Uterus (tissue), 4 donors: ENCODE measurements at places on chromosomes 6 and 20.
A peak's percentile ranks its signal among the peaks of the same experiment; 100 is the strongest.

GRCh38 chr20:35049776-35050352 lies 42.7 kb downstream of the TRPC4AP start:
- DNase-seq = no peak

DNA sequence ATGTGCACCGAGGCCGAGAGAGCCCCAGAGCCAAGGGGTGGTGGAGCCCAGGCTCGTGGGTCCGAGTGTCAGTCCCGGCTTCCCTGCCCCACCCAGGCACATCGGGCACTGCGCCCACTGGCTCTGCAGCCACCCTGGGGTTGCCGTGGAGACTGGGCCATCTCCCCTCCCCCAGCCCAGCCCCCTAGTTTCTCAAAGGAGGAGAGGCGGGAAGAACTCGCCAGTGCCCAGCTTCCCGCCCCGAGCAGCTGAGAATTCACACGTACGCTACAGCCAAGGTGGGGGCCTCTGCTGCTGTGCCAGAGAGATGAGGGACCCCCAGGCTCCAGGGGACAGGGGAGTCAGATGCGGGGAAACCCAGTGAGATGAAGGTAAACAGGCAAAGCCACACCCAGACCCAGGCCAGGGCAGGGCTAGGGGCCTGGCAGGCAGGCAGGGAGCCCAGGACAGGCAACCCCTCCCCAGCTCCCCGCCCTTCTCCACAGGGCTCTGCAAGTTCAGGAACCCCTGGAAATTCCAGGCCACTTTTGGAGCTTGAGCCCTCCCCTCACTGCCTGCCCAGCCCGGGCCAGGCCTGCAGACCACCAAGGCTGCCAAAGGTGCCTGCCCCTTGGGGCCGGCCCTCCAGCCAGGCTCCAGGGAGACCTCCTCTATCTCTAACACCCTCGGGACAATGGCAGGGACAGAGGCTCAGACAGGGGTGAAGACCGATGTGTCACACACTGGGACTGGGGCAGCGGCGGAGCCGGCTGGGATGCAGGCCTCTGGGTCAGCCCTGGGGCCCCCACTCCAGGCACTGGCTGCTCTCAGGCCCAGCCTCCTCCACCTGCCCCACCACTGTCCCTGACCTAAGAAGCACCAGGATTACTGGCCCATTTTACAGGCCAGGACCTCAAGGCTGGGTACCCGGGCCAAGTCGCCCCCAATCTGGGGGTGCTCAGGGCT lies 6.0 kb downstream of the LAMA5 start:
- no peak for DNase-seq

DNA sequence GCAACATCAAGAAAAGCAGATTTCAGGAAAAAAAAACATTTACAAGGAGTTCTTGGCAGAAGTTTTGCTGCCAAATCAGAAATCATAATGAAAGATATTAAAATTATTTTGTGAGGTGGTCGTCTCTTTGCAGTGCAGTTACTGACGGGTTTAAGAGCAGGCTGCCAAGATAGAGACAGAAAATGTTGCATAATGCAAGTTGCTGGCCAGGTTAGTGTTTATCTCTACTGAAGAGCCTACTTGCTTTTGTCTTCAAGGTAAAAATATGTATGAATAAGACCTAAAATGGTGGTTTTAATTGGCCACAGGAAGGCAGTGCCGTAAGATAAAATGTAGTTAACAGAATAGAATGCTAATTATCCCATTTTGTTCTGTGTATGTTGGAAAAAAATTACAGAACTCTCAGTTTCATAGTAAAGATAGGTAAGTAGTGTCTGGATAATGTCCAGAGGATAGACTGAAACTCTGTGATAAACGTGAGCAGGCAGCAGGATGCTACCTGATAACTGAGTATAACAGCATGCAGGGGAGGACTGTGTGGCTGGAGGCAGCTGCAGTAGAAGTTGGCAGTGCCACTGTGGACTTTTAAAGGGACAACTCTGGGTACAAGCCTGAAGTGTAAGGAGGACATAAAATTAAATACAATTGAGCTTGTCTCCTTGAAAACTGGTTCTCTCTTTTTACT lies 13.9 kb downstream of the FOXO3 start:
- DNase-seq = no peak

- no peak for DNase-seq
Measured at GRCh38 chr6:128417698-128418097, 102.7 kb downstream of the PTPRK start.

DNA sequence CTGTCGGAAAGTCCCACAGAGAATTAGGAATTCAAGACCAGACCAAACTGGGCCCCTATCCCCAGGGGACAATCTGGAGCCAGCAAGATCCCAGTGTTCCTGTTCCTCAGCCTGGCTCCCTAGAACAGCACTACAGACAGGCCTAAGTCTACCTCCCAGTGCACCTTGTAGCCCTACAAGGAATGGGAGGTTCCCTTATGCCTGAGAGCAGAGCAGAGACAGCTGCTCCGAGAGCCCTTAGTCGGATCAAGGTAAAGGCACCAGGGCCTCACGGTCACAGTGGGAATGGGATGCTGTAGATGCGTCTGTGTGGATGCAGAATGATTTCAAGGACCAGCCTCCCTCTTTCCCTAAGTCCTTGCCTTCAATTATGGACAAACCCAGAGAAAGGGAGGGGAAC lies 204.5 kb upstream of the STXBP5 start:
- DNase-seq = no peak

GRCh38 chr6:158011478-158011920 lies 29.8 kb downstream of the SYNJ2 start:
- peak; percentile 4 for DNase-seq

DNA sequence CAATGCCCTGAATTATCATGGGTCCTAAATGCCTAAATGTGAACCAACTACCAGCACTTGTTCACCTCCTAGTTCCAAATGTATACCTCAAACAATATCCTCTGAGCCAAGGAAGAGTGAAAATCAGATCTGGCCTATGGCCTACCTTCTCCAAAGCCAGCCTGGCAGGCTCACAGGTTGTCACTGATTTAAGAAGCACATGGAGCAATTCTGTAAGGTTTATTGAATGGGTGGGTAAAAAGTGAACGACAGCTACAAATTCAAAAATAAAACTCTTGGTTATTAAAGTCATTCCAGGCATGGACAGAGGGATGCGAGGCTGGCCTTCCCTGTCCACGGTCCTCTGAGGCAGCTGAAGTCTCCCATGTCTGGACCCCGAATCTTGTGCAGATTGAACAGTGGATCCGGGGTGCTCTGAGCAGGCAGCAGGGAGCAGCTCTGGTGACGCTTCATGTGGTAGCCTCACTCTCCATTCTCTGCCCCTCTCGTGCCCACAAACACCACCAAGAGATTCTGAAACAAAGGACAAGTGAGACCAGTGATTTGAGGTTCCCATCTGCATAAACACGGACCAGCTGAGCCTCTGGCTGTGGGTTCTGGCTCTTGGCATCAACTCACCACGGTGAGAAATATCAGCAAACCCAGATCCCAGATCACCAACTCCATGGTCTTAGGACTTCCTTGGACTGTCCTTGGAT lies 14.6 kb downstream of the SNHG17 start:
- no peak for DNase-seq

DNA sequence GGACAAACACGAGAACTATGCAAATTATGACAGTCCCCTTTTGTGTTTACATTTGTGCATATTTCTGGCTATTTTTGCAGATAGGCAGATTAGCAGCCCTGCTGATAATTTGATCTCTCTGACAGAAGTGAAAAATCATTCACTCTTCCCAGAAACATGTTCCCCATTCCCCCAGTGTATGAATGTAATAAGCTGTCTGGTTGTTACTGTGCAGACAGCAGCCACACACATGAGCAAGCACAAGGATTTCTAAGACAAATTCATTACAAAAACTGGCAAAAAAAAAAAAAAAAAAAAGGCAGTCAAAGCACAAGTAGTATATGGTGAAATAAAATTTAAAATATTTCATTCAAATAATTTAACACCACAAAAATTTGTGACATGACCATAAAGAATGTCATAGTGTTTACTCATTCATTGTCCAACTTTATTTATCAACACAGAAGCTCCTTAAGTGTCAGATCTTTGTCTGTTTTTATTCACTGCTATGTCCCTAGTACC lies 95.5 kb upstream of the VGLL2 start:
- no peak for DNase-seq

DNA sequence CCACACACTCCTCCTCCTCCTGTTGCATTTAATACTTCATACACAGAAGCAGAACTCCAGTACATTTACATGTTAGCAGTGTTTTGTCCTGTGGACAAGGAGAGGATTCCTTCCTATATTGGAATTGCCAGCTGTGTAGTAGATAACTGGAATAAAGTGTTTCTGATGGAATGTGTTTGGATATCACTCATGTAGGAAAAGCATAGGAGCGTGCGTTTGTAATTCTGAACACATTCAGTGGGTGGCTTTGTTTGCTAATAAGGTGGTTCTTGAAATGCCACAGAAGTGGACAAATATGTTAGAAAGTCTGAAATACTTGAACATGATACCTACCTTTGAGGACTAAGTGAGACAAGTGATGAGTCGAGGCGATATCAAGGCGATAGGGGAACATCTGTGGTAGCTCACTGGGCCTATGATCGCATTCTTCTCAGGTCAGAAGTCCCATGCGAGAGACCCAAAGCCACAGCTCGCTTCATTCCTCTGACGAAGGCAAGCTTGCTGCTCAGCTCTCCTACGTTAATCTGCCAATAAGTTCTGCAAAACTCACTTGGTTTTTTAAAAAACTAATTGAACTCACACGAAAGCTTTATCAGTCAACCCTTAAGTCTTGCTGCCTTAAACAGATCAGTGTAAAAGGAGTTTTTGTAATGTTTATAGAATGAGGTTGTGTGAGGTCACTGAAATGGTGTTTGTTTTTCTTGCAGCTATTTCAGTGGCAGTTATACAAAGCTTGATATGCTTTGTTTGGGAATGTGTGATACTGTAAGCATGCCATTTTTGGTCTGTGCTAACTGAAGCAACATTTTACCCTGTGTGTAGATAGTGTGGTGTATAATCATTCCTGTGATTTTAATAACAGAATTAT lies 159.9 kb downstream of the SOX4 start:
- DNase-seq = no peak

DNA sequence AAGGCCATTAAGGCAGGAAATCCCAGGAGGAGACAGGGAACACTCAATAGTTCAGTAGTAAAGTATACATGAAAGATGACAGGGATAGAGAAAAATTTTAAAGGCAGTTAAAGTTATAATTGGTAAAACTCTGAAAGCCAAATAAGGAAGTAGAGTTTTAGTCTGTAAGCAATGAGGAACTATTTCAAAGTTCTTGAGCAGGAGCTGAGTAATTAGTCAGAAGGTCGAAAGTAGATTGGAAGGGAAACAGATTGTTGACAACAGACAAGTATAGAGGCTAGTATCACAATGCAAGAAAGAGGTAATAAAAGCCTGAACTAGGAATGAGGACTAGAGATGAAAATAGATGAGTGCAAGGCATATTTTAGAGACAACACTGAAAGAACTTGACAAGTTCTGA lies 150.3 kb downstream of the CDK19 start:
- no peak for DNase-seq

- no peak for DNase-seq
Measured at GRCh38 chr20:62486484-62486883, 10.7 kb upstream of the GATA5 start.

GRCh38 chr6:26401389-26401986 lies 587 bp upstream of the BTN3A1 start:
- no peak for DNase-seq

GRCh38 chr6:159180001-159180400 lies 10.8 kb downstream of the FNDC1 start:
- no peak for DNase-seq

- no peak for DNase-seq
Measured at GRCh38 chr20:32232326-32232886, 24.7 kb downstream of the POFUT1 start.

DNA sequence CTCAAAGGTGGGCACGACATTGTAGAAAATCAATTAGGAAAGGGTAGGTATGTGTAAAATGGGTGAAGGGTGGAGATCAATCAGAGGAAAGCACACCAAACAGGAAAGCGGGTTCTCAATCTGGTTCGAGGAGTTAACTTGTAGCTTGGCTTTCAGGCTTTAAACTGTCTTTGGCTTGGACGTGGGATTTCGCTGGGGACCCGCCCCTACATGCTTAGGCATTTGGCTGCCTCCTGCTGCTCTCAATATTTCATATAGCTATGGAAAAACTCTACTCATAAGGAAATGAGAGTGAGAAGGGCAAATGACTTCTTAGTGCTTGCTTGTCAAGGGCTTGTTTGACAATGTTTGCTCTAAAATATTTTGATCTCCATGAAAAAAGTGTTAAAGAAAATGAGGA lies 38.1 kb upstream of the PDE7B start:
- DNase-seq = no peak

GRCh38 chr6:156648616-156649015 lies 128.6 kb upstream of the ARID1B start:
- DNase-seq = no peak

- DNase-seq = no peak
Measured at GRCh38 chr20:17889226-17889625, 79.4 kb downstream of the SNX5 start.

DNA sequence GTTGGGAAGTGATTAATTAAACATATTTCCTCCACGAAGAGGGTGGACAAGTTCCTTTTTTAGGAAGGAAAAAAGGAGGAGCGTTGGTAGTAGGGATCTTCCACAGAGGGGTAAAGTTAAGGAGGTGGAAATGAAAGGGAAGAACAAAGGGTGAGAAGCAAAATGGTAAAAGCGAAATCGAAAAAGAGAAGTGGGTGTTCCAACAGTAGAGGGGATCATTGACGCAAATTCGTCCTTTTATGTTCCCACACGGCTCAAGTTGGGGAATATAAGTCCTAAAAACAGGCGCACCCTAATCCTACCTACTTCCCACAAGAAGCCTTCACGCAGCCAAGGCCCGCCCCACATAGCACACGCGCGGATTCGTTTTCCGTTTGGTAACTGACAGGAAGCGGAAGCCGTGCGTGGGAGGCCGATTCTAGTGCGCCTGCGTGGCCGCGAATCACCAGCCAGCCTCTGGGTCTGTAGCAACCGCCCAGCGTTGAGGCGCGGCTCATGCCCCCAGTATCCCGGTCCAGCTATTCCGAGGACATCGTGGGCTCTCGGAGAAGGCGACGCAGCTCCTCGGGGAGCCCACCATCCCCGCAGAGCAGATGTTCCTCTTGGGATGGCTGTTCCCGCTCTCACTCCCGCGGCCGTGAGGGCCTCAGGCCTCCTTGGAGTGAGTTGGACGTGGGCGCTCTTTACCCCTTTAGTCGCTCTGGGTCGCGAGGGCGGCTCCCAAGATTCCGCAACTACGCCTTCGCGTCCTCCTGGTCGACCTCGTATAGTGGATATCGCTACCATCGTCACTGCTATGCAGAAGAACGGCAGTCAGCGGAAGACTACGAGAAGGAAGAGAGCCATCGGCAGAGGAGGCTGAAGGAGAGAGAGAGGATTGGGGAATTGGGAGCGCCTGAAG lies at the start of gene NKAPL:
Gene NKAPL, plus strand, starts transcription at position 421 of the 901 bp plus-strand sequence. Its CDS starts 75 bp downstream, at position 496.
- peak; percentile 75 for DNase-seq

- DNase-seq = no peak
Measured at GRCh38 chr20:53752971-53753879, 159.6 kb upstream of the ZNF217 start.

- DNase-seq = no peak
Measured at GRCh38 chr20:10940941-10941340, 267.1 kb upstream of the JAG1 start.

GRCh38 chr6:151015101-151015700 lies 149.7 kb downstream of the MTHFD1L start:
- DNase-seq = no peak
